HT1080 (cell line): ENCODE measurements at places on chromosomes 6 and 20.

DNA sequence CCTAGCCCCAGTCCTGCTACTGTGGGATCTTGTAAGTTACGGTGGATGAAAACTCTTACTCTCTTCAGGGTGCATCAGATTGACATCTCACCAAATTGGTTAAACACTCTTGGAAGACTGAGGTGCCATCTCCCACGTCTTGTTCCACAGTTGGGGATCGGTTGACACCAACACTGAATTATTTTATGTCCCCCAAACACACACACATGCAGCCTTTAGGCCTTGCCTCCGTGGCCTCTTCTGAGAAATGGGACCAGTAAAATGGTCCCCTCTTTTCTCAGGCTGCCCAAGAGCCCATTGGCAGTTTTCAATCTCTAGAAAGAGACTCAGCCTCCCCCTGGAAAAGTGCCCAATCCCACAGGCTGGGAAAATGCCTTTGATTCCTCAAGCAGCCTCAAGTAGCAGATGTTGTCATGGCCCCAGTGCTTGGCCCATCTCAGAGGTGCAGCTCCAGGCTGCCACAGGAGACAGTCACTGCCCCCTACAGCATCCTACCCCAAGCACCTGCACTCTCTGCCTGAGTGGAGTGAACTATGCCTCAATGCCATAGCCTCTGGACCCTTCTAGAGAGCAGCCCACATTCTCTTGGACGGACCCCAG lies 163.9 kb downstream of the ANKRD60 start:
- no peak for DNase-seq

- no peak for DNase-seq
Measured at GRCh38 chr20:4187147-4187546, 171.8 kb upstream of the RNF24 start.

- no peak for DNase-seq
Measured at GRCh38 chr20:63194007-63194796, 21.7 kb downstream of the YTHDF1 start.

GRCh38 chr6:51093871-51094270 lies 275.2 kb downstream of the TFAP2B start:
- no peak for DNase-seq

- DNase-seq, result peak; percentile 66
Measured at GRCh38 chr6:2231438-2231837, 14.0 kb downstream of the GMDS start.

- DNase-seq, result no peak
Measured at GRCh38 chr6:57087916-57088315, 2.1 kb upstream of the ZNF451 start.

DNA sequence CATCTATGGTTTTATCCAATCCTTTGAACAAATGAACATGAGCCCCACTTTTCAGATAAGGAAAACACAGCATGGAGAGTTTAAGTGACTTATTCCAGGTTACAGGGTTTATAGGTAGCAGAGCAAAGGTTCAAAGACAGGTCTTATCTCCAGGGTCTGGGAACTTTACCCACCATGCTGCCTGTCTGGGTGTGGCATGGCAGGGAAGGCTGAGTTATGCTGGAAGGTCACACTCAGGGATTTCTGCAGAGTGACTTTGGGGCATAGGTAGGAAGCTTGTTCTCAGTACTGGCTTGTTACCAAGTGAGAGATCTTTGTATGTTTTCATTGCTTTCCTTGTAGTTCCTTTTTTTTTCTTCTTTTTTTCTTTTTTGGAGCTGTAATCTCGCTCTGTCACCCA lies 1.8 kb downstream of the ZNF831 start:
- no peak for DNase-seq

GRCh38 chr20:23156842-23157423 lies 70.8 kb upstream of the CD93 start:
- DNase-seq, result no peak

- peak; percentile 71 for DNase-seq
Measured at GRCh38 chr20:51350941-51351631, 191.4 kb downstream of the NFATC2 start.

- peak; percentile 82 for DNase-seq
Measured at GRCh38 chr6:135537741-135538301, 40.3 kb upstream of the AHI1 start.

DNA sequence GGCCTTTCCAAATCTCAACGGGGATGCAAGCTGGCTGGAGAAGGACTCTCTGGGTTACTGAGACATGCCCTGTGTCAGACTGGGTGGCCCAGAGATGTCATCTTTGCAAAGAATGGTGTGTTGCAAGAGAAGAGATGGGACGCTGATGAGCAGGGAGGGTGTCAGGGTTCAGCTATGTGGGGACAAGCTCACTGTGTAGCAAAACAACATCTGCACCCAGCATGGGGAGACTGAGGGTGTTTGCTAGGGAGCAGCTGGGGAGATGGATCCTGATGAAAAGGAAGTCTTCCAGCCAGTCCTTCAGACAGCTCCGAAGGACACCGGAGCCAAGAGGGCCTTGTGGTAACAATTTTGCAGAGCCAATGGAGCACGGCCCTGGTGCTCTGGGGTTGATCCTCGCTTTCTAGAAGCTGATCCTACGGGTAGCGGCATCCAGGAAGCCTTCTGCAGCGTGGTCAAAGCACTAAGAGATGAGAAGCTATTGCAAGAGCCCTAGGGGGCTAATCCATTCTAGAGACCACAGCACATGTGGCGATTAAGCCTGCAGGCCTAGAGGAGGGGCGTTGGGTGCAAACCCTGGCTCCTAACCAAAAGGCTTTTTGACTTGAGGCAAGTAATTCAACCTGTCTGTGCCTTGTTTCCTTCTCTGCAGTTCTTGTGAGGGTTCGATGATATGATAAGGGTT lies 39.9 kb downstream of the EDN3 start:
- DNase-seq, result no peak

- no peak for DNase-seq
Measured at GRCh38 chr6:88872962-88873361, 90.5 kb downstream of the RNGTT start.

DNA sequence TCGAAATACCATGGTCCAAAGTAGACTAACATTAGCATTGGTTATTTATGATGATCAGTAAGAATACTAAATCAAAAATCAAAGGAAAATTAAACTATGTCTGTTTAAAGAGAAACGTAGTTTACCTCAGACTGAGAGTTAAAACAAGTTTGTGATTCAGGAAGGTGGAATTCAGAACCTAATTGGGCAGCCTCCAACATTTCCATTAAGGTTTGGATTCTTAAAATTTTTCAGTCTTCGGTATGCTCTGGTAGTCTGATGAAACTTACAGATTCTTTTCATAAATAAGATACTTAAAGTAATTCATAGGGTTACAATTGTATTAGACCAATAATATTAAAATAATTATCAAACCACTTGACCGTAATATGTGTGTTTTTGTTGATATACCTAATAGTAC lies 18.6 kb downstream of the HFE start:
- DNase-seq, result no peak

- DNase-seq, result no peak
Measured at GRCh38 chr20:12056839-12057238, 139.1 kb downstream of the BTBD3 start.

- DNase-seq, result peak; percentile 27
Measured at GRCh38 chr20:45545754-45546453, 1.3 kb downstream of the EPPIN start.

GRCh38 chr20:38727607-38728190 lies 3.4 kb downstream of the SLC32A1 start:
- DNase-seq, result no peak

- DNase-seq, result no peak
Measured at GRCh38 chr20:51353491-51353890, 189.0 kb downstream of the NFATC2 start.

- no peak for DNase-seq
Measured at GRCh38 chr6:25560865-25561264, 91.2 kb upstream of the SCGN start.

DNA sequence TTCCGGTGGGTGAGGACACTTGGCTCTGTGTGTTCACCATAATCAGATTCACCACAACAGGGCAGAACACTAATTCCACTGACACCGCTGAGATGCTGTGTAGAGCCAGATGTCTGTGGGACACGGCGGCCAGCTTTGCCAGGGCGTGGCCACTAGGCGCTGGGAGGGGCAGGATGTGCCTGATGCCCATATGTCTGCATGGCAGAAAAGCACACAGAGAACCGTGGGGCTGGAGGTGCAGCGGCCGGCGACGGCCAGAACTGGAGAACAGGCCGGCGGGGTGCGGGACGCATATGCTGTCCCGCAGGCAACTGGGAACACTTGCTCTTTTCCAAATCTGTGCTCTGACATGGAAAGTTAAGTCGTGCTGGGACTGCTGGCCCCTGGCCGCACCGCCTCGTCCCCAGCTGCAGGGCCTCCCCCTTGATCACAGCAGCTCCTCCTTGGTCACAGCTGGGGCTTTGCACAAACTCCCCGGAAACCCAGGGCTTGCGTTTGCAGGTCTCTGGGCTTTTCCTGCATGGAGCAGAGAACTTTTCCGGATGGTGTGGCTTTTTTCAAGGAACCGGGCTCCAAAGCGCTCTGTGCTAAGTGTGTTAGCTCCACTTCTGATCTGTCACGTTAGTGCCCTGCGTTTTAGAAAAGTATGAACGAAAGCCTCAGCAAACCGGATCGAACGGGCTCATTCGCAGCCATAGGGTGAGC lies 31.1 kb downstream of the NTSR1 start:
- DNase-seq, result peak; percentile 90

DNA sequence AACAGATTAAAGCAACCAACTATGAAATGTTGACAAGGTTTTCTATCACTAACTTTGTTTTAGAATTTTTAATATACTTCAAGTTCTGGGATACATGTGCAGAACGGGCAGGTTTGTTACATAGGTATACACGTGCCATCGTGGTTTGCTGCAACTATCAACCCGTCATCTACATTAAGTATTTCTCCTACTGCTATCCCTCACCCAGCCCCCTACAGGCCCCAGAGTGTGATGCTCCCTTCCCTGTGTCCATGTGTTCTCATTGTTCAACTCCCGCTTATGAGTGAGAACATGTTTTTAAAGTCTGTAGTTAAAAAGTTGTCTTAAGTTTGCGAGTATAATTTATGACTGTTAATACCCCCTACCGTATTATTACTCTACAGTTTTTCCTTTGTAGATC lies 844.3 kb upstream of the MANEA start:
- DNase-seq, result no peak

GRCh38 chr6:121984956-121985355 lies 414.5 kb upstream of the HSF2 start:
- no peak for DNase-seq

DNA sequence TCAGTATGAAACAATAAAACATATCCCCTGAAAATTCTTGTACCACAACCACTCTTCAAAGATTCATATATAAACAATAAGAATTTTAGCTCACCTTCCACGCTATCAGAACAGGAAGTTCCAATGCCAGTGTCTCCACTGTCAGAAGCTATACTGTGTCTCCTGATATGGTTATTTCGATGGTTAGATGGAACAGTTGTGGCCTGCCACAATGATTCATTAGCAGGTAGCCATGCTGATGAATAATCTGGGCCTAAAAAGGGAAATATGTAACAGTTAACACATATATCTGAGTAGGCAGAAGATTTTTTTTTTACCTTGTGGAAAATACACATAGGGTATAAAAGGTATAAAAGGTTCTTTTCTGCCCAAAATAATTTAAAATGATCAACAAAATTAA lies 19.0 kb downstream of the CEP85L start:
- DNase-seq, result peak; percentile 29

GRCh38 chr6:31705931-31706330 lies 735 bp upstream of the LY6G6F start:
- DNase-seq, result no peak

GRCh38 chr20:53980031-53980465 lies 90.3 kb downstream of the BCAS1 start:
- DNase-seq, result no peak

GRCh38 chr6:158184608-158185007 lies 16.5 kb downstream of the GTF2H5 start:
- DNase-seq, result no peak

DNA sequence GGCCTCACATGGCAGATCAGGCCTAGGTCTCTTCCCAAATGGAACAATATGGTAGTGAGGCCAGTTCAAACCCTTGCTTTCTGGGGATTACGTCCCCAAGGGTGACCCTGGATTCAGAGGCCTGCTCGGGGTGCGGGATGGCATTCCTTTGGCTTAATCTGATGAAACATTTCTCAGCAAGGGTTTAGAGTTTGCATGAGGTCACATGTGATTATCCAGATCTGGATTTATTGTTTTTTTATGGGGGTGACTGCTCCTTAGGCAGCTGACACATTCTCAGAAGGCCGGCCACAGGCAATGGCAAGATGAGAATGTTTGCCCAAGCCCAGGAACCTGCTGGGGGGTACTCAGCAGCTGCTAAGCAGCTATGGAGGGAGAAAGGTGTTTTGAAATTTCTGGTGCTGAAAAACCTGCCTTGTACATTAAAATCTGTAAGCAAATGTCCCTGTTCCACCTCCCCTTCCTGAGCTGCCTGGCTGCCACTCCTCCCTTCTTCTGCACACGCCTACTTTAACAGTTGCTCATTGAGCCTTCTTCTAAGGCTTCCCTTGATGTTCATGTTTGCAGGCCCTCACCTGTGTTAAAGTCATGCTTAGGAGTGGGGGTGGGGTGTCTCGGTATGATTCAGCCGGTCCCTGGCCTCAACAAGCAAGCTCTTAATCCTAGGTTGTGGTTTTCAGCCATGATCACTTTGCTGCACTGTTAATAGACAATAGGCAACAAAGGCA lies 37.9 kb upstream of the FUCA2 start:
- DNase-seq, result peak; percentile 38

DNA sequence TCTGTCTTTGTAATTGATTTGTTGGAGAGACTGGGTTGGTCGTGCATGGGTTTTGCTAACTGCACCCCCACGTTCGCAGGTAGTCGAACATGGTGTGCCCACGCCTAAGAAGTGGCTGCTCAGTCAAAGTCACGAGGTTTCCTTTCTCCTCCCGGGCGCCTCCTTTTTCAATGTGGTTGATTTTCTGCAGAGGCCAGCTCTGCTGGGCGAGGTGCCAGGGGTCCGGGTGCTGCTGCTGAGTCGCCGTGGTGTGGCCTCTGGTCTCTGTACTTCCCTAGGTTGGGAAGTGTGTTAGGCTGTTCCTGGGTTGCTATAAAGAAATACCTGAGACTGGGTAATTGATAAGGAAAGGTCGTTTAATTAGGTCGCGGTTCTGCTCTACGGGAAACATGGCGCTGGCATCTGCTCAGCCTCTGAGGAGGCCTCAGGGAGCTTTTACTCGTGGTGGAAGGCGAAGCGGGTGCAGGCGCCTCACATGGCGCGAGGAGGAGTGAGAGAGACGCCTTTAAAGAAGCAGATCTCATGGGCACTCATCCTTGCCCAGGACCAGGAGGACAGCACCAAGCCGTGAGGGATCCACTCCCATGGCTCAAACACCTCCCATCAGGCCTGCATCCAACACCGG lies 14.1 kb downstream of the OSBPL2 start:
- DNase-seq, result peak; percentile 69

DNA sequence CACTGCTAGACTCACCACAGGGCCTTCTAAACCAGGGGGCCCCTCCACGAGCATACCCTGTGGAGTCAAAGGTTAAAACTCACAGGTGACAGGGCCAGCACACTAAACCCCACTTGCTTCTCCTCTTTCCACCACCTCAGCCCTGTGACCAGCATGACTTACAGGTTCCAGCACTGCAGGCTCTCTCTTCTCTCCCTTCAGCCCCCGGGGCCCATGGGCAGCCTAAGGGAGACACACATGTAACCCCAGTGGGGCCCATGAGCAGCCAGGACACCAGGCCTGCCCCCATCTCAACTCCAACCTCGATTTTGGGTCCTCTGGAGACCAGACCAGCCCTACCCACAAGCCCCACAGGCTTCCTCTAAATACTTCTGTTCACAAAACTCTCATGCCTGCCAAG lies 28.0 kb downstream of the HLA-DPB1 start:
- DNase-seq, result no peak

- DNase-seq, result peak; percentile 91
Measured at GRCh38 chr6:27592481-27593199, 119.7 kb upstream of the ZNF184 start.
